ENCODE measurements at places on chromosomes 6 and 20.

GRCh38 chr6:101663100-101663499, 269.6 kb downstream of the GRIK2 start:
- H3K27me3 ChIP-seq: no peaks in the 10 kb centered on the region
- DNase-seq: no peak
- peaks cover 12% of the 10 kb centered on the region for H3K4me1 ChIP-seq
- no peak overlapping the region for H3K27ac ChIP-seq
- no peaks in the 10 kb centered on the region for H3K36me3 ChIP-seq

- H3K4me1 ChIP-seq: no peaks in the 10 kb centered on the region
- H3K4me3 ChIP-seq: no peak overlapping the region
- H3K36me3 ChIP-seq: no peaks in the 10 kb centered on the region
- H3K27me3 ChIP-seq: no peaks in the 10 kb centered on the region
These were observed 8.5 kb downstream of the AP5S1 start for GRCh38 chr20:3828798-3829197.

DNA sequence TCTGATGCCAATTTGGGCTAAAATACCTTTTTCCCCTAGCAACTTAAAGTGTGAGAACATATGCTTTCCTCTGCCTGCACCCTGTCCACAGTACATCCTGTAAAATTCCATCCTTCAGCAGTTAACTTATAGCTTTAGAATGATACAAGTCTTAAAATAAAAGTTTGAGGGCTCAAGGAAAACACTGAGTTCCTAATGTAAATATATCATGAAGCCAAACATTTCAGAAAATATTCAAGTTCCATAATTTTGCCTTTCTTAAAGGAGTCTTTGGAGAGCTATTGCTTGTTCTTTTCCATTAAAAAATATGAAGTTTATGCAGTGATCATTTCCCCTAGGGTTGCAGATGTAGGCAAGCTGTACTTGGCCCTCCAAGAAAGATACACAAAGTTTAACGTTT, 303.8 kb downstream of the COL12A1 start:
- DNase-seq: no peak
- H3K27me3 ChIP-seq: no peaks in the 10 kb centered on the region
- H3K27ac ChIP-seq: no peak overlapping the region
- no peak overlapping the region for H3K4me3 ChIP-seq
- H3K36me3 ChIP-seq: no peaks in the 10 kb centered on the region

- H3K27me3 ChIP-seq: no peaks in the 10 kb centered on the region
- no peak overlapping the region for H3K27ac ChIP-seq
- H3K36me3 ChIP-seq: no peaks in the 10 kb centered on the region
- peaks cover 14% of the 10 kb centered on the region for H3K4me1 ChIP-seq
- no peak overlapping the region for H3K4me3 ChIP-seq
These were observed 59.7 kb upstream of the NT5E start for GRCh38 chr6:85390105-85390728.

- H3K36me3 ChIP-seq: no peaks in the 10 kb centered on the region
- peaks cover 18% of the 10 kb centered on the region for H3K4me1 ChIP-seq
- H3K4me3 ChIP-seq: no peak overlapping the region
- H3K27ac ChIP-seq: no peak overlapping the region
- DNase-seq: no peak
- H3K27me3 ChIP-seq: no peaks in the 10 kb centered on the region
These were observed 26.1 kb downstream of the GFOD1 start for GRCh38 chr6:13461307-13461706.
